Nephron progenitor cell (in vitro differentiated cells): ENCODE measurements at places on chromosomes 12 and 14.
A peak's percentile ranks its signal among the peaks of the same experiment; 100 is the strongest.

- DNase-seq, result no peak
These were observed 74.9 kb upstream of the SLCO1C1 start for GRCh38 chr12:20620261-20620660.

DNA sequence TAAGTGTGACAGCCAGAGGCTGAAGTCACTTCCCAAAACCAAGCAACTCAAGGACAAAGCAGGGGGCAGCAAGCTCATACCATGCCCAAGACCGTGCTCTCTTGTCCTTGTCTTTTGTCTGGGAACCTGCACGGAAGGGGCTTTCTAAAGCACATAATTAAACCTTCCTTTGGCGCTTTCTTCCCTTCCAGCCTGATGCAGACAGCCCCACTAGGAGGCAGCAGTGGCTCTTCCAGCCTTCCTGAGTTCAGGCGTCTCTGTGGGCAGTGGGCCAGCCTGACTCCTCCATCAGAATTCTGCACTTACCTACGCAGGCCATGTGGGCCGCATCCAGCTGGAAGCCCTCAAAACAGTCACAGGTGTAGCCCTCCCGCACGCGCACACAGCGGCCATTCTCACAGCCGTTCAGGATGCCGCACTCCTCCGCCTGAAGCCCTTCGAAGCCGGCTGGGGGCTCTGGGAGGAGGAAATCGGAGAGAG is 7.6 kb downstream of the ISCA2 start:
- peak; percentile 65 for DNase-seq

- no peak for DNase-seq
These were observed 233.0 kb upstream of the PLEKHG7 start for GRCh38 chr12:92469837-92470236.

- DNase-seq, result no peak
These were observed 612.5 kb upstream of the TMEM132C start for GRCh38 chr12:127654383-127654985.

DNA sequence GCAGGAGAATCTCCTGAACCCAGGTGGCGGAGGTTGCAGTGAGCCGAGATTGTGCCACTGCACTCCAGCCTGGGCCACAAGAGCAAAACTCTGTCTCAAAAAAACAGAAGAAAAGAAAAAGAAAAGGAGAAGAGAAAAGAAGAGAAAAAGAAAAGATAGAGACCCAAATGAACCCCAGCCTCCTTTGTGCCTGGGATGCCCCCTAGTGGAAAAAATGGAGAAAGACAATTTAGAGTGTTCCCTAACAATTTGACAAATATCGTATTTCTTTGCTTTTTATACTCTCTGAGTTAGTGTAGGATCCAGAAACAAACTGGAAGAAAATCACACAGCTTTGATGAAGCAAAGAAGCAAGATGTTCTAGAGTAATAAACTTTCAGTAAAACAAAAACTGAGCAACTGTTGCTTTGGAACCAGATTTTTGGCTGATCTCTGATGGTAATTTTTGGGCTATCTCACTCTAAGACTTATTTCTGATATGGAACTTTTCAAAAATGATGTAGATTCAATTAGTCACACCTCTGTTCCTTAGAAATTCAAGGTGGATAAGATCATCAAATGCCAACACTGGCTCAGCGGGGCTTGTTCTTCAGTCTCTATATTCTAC is 18.6 kb upstream of the PRKAB1 start:
- no peak for DNase-seq

GRCh38 chr12:48795550-48796455 is 6.9 kb upstream of the ADCY6 start:
- peak; percentile 77 for DNase-seq

DNA sequence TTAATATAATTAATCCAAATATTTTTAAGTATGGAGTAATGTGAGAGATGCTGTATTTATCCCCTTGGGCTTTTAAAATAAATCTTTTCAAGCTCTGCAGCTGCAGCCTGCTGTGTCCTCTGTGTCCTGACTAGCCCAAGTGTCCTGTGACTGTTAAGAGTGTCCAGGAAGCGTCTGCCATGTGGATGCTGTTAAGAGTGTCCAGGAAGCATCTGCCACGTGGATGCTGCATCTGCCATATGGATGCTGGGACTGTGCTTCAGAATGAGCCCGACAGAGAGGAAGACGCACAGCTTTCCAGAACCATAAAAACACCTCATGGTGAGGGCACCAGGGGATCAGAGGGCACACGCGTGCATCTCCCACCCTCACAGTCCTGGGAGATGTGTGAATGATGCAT is 307.2 kb downstream of the ADGRD1 start:
- no peak for DNase-seq

GRCh38 chr12:50211392-50212070 is 44.4 kb upstream of the CERS5 start:
- no peak for DNase-seq

- DNase-seq, result no peak
These were observed 4.1 kb downstream of the CACNA2D4 start for GRCh38 chr12:1914114-1914911.

GRCh38 chr12:106978035-106978800 is 8.7 kb downstream of the MTERF2 start:
- no peak for DNase-seq

- no peak for DNase-seq
These were observed 323.1 kb upstream of the FBXO33 start for GRCh38 chr14:39755269-39755878.

GRCh38 chr12:45577844-45578399 is 151.6 kb upstream of the ARID2 start:
- no peak for DNase-seq

DNA sequence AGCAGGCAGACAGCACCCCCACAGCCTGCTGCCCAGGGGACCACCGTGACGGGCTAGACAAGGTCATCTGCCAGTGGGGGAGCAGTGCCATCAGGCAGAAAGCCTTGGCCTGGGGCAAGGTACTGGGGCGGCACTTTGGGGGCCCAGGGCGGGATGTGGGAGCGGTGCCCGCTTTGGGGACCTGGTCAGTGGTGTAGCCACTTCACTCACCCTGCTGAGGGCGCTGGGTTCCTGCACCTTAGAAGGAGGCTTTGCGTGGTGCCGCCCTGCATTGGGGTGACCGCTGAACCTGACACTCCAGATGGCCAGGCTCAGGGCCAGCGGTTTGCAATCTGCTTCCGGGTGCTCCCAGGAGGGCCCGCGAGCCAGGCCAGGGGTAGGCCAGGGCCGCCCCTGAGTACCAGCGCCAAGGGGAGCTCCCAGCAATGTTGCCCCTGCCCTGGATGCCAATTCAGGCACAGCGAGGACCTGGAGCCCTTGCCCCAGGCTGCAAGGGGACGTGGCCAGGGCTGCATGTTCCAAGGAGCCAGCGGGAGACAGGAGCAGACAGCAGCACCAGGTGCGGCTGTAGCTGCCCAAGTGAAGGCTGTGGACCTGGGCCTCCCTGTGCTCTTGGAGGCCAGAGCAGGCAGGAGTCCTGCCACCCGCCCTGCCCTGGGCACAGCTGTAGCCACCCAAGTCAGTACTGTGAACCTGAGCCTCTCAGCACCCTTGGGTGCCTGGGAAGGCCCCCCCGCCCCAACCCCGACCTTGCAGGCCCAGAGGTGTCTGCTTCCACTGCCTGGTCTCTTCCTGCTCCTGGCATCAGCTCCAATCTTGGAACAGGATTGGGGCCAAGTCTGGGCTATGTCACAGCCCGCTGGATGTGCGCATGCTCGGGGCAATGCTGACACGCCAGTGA is 550.7 kb downstream of the SLC6A15 start:
- DNase-seq, result no peak

DNA sequence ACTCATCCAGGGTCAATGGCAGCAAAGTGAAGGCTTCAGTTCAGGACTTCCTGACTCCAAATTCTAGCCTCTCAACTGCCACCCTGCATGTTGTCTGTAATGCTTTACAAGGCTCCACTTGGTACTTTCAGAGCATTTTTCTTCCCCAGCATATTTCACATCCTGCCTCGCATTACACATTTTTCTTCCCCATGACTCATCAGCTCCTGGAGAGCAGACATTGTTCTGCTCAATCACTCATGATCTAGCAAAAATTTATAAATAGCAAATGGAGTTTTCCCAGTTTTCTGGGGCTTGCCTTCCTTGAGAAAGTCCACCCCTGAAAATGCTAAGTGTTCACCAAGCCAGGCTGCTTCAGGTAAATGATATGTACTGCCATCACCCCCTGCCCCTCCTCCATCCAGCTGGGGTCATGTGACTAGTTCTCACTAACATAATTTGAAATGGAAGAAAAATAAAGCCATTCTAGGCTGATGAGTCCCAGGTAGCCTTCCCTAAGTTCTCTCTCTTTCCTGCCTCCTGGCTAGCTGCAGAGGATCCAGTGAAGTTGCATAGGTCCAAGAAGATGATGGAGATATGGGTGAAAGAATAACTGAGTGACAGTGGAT is 69.4 kb downstream of the ARMH4 start:
- DNase-seq, result no peak
